ENCODE measurements at places on chromosomes 16 and 17. TPM values are rescaled to one million over a fixed set of nuclear protein-coding genes. Genes with fewer than 3 reads are reported as not detected.

DNA sequence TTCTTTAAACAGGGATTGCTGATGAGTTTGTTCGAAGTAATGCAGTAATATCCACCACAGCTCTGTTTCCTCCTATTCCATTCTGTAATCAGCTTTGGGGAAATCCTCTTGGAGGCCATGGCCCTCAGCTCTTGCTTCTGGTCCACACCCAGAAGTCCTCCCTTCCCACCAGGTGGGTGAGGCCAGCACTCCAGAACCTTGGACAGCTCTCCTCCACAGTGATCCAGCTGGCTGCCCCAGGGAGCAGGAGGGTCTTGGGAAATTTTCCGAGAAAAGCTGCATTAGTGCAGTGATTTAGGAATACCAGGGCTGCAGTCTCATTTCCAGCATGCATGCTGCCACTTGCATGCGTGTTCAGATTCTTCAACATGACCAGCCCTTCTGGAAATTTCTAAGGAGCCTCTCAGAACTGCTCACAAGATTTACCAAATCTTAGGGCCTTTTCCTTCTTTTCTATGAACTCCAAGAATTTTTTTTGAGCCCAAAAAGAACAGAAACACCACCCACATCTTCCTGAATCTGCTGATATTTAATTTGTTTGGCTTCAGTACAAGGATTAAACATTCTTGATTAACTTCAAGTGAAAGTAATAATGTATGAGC lies 4.2 kb downstream of the SMPD3 start:
- H3K27me3 ChIP-seq = peaks cover 11% of the 10 kb centered on the region
- peaks cover 26% of the 10 kb centered on the region for H3K4me1 ChIP-seq
- DNase-seq = no peak
- H3K27ac ChIP-seq = no peak overlapping the region

- no peaks in the 10 kb centered on the region for H3K36me3 ChIP-seq
- no peak for DNase-seq
- no peaks in the 10 kb centered on the region for H3K27me3 ChIP-seq
Observed at GRCh38 chr17:10211666-10212065, 13.3 kb upstream of the GAS7 start.

GRCh38 chr16:67011274-67011673 lies 17.7 kb upstream of the CBFB start:
- H3K27me3 ChIP-seq = no peaks in the 10 kb centered on the region
- no peak overlapping the region for H3K4me3 ChIP-seq
- no peak overlapping the region for H3K27ac ChIP-seq
- H3K36me3 ChIP-seq = no peaks in the 10 kb centered on the region
- peaks cover 13% of the 10 kb centered on the region for H3K4me1 ChIP-seq

GRCh38 chr17:17653343-17653742 lies 27.9 kb upstream of the RAI1 start:
- H3K4me3 ChIP-seq = no peak overlapping the region
- DNase-seq = no peak
- H3K27ac ChIP-seq = no peak overlapping the region
- H3K4me1 ChIP-seq = peaks cover 2% of the 10 kb centered on the region
- H3K27me3 ChIP-seq = no peaks in the 10 kb centered on the region

GRCh38 chr16:19884611-19885450 lies at the start of gene GPRC5B:
TSS of gene GPRC5B (minus strand) at chr16:19884848. CDS start at chr16:19872845, 12,003 bp downstream.
- peak within 1 kb of the TSS; percentile 67 for H3K4me3 ChIP-seq

DNA sequence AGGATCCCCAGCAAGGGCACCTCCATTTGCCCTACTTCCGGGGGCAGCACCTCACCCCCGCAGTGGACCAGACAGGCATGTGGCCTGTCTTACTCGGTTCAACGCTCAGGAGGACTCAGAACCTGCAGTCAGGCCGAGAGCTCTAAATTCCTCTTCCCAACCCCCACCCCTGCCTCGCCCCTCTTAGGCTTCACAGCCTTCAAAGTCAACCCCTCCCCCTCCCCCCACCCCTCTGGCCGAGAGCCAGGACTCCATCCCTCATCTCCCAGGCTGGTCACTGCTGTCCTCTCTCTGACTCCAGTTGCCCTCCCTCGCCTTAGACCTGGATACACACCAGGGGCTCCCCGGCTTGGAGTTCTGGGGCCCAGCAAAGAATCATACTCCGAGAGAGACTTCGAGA lies 8.1 kb upstream of the HS3ST6 start:
- no peak overlapping the region for H3K27ac ChIP-seq
- H3K4me3 ChIP-seq = no peak overlapping the region
- peaks cover 19% of the 10 kb centered on the region for H3K4me1 ChIP-seq
- no peaks in the 10 kb centered on the region for H3K27me3 ChIP-seq
- H3K36me3 ChIP-seq = no peaks in the 10 kb centered on the region

- H3K36me3 ChIP-seq = peaks cover 8% of the 10 kb centered on the region
- no peak overlapping the region for H3K4me3 ChIP-seq
- DNase-seq = no peak
- no peak overlapping the region for H3K27ac ChIP-seq
- H3K4me1 ChIP-seq = peaks cover 18% of the 10 kb centered on the region
Observed at GRCh38 chr16:1526608-1527555, 6.6 kb upstream of the TMEM204 start.

DNA sequence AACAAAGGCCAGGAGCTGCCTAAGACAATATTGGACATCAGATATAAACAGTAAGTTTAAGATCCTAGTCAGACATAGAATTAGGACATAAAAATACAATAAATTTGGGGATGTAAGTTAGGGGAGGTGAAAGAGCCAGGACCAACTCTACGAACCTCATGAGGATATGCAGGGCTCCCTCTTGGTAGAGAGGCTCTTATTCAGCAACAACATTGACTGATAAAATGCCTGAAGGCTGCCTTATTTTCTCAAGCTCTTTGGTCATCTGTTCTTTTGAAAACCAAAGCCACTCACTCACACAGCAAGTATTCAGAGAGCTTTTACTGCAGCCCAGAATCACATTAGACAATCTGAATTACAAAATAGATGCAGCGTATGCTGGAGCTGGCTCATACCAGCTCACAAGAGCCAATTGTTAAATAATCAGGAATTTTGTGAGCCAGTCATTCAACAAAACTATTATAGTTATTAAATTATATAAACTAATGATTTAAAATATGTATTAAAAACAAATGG lies 108.6 kb upstream of the CLEC3A start:
- H3K27ac ChIP-seq = no peak overlapping the region
- H3K36me3 ChIP-seq = no peaks in the 10 kb centered on the region
- no peak overlapping the region for H3K4me3 ChIP-seq
- DNase-seq = no peak

GRCh38 chr17:49676276-49676868 lies 1.5 kb downstream of the SPOP start:
- peaks cover 6% of the 10 kb centered on the region for H3K36me3 ChIP-seq
- H3K4me1 ChIP-seq = peaks cover 46% of the 10 kb centered on the region
- peak overlapping the region; percentile 68 for H3K4me3 ChIP-seq
- DNase-seq = no peak
- H3K27me3 ChIP-seq = no peaks in the 10 kb centered on the region

The TRIM47 gene
- total RNA-seq = 27.8 TPM

The TMEM204 gene
- 44.5 TPM for total RNA-seq

The PIRT gene
- total RNA-seq = 5.2 TPM

The MYL11 gene
- total RNA-seq = not detected

The LDAF1 gene
- 134 TPM for total RNA-seq

All from sigmoid colon (tissue), 7 donors.